ENCODE measurements at places on chromosomes 1 and 21. TPM values are rescaled to one million over a fixed set of nuclear protein-coding genes. Genes with fewer than 3 reads are reported as not detected.
A peak's percentile ranks its signal among the peaks of the same experiment; 100 is the strongest.

DNA sequence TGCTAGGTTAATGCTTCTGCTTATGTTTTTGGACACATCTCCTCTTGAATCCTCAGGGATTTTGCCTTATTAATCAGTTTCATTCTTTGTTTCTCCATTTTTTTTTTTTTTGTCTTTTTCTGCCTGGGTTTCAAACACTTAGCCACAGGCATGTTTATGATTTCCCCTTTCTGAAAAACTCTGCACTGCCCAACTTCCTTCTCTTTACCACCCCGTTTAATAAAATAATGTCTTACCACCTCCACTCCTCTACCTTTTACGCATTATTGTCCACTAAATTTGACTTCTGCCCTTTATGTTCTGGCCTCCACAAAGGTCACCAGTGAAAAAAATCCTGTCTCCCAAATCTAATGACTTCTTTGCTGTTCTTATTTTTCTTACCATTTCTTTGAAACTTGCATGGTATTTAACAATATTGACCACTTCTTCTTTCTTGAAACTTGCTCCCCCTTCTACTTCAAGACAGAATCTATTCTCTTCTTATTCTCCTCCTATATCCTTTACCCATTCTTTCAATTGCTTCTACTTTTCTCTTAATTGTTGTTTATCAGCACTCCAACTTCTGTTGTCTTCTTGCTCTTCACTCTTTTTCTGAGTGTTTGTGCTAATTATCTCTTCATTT lies 150.3 kb downstream of the TNFSF18 start:
- no peaks in the 10 kb centered on the region for H3K36me3 ChIP-seq
- H3K4me3 ChIP-seq, result no peak overlapping the region

- no peak overlapping the region for H3K27ac ChIP-seq
- H3K27me3 ChIP-seq, result no peaks in the 10 kb centered on the region
- peak; percentile 72 for DNase-seq
- peaks cover 86% of the 10 kb centered on the region for H3K36me3 ChIP-seq
Measured at GRCh38 chr1:180188091-180188506, 33.4 kb downstream of the QSOX1 start.

DNA sequence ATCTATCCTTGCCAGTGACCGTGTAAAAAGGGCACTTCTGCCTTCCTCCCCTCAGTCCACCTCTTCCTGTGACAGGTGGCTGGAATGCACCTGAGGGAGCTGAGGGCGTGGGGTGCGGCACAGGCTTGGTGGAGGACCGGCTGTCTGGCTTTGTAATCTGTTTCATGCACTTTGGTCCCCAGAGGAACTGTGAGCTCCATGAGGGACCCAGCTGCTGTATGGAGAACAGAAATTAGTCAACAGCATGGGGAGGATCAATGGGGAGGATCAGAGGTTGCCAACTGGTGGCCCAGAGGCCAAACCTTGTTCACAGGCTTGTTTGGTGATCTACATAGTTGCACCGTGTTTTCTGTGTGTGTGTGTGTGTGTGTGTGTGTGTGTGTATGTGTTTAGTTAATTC lies 19.0 kb upstream of the LUZP1 start:
- H3K27me3 ChIP-seq, result no peaks in the 10 kb centered on the region
- H3K4me3 ChIP-seq, result no peak overlapping the region
- no peaks in the 10 kb centered on the region for H3K4me1 ChIP-seq
- H3K36me3 ChIP-seq, result no peaks in the 10 kb centered on the region

DNA sequence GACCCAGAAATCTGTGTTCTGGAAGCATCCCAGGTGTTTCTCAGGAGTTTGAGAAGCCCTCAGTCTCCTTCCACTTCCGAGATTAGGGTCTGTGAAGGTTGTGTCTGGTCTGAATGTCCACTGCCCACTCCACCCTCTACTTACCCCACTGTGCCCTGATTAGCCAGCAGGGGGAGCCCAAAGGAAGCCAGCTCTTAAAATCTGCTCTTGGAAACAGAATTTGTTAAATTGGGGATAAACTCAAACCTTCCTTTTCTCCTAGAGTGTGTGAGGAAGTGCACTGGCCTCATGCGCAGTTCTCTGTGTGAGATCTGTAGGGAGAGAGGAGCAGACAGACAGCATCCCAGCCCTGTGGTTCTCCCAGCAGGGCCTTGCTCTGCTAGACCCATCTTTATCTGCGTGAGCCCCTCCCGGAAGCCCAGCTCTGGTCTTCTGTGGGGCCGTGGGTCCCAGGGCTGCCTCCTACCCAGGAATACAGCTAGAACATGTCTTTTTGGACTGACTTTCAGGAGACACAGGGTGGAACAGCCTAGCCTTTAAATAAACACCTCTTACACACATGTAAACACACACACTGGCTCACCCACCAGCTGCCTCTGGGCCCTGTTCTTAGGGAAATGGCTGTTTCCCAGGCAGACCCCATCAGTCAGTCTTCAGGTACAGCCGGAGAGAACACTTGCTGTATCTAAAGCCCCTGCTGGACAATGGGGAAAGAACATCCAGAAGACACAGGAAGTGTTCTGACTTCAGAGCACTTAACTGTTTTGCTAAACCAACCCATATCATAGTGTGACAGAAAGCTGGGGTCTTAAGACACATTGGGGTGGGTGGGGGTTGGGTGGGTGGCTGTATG lies 52.2 kb downstream of the SMYD2 start:
- H3K4me3 ChIP-seq, result no peak overlapping the region
- H3K4me1 ChIP-seq, result no peaks in the 10 kb centered on the region
- H3K27me3 ChIP-seq, result no peaks in the 10 kb centered on the region
- peaks cover 7% of the 10 kb centered on the region for H3K36me3 ChIP-seq
- DNase-seq, result peak; percentile 57

DNA sequence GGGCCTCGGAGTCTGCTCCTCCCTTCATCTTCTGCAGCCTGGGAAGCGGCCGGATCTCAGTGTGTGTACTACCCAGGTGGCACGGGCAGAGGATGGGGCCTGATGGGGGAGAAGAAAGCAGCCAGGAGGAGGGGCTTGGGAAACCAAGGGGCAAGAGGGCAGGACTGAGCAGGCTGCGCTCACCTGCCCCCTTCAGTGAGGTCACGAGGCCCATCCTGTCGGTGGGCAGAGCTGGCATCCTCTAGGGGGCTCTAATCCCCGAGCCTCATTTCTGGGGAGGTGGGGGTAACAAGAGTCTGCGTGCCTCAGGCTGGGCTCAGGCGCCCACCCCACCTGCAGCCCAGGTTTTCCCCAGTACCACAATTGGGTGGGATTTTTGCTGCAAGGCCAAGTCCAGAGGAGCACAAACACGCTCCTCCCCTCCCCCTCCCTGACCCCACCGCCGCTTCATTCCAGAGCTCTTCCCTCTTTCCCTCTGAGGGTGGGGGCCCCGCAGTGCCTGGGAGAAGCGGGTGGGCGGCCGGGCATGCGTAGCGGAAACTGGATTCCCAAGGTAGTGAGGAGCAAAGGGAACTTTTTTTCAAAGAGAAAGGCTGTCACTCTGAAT lies 1.8 kb upstream of the WNT3A start:
- H3K4me3 ChIP-seq, result no peak overlapping the region
- H3K27ac ChIP-seq, result no peak overlapping the region
- DNase-seq, result no peak
- H3K27me3 ChIP-seq, result peaks cover 3% of the 10 kb centered on the region
- H3K4me1 ChIP-seq, result no peaks in the 10 kb centered on the region
- no peaks in the 10 kb centered on the region for H3K36me3 ChIP-seq

- H3K27ac ChIP-seq, result no peak overlapping the region
- no peak overlapping the region for H3K4me3 ChIP-seq
- DNase-seq, result no peak
- H3K4me1 ChIP-seq, result no peaks in the 10 kb centered on the region
Measured at GRCh38 chr1:153231785-153232184, 14.4 kb downstream of the PRR9 start.

The SPAG17 gene
- total RNA-seq, result 0.61 TPM

The SGIP1 gene
- 0.73 TPM for total RNA-seq

The DPT gene
- total RNA-seq, result 3.4 TPM

The CIART gene
- 1.6 TPM for total RNA-seq

DNA sequence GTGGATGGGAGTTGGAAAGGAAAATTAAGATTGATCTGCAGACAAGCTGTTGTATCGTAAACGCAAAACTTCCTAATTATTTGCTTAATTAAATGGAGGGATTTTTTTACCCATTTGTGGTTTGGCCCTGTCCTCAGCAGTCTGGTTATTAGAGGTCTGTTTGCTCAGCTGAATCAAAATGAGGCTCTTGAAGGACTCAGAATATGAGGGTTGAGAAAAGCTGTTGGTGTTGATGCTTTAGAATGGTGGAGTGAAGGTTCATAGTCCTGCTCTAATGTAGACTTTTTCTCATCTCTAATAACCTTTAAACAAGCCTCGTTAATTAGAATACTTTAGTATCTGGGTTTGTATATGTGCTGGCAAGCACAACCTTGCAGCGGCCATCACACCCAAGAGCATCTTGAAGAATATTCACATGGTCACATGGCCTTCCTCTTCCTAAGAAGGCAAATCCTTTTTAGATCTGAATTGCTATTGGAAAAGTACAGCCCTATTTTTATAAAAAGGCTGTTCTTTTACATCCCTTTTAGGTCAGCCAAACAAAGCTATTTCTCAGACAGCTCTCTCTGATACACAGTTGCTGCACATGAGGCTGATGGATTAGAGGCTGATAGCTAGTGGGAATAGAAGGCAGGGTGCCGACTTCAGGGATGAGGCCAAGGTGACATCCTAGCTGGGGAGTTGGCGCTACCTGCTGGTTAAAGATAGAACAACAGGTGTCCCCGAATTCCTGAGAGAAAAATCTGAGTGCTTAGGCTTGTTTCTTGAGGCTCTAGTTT lies 53.8 kb downstream of the MACF1 start:
- H3K27ac ChIP-seq, result no peak overlapping the region
- H3K36me3 ChIP-seq, result peaks cover 3% of the 10 kb centered on the region
- no peak overlapping the region for H3K4me3 ChIP-seq
- DNase-seq, result peak; percentile 64
- H3K27me3 ChIP-seq, result no peaks in the 10 kb centered on the region
- H3K4me1 ChIP-seq, result no peaks in the 10 kb centered on the region

The CORT gene
- not detected for total RNA-seq

The CASQ1 gene
- total RNA-seq, result not detected

The KRTAP19-3 gene
- total RNA-seq, result not detected
